AG09309 (cell line): ENCODE measurements at places on chromosomes 5 and 9.

GRCh38 chr5:766666-767431 is 17.7 kb downstream of the ZDHHC11B start:
- no peak for DNase-seq

DNA sequence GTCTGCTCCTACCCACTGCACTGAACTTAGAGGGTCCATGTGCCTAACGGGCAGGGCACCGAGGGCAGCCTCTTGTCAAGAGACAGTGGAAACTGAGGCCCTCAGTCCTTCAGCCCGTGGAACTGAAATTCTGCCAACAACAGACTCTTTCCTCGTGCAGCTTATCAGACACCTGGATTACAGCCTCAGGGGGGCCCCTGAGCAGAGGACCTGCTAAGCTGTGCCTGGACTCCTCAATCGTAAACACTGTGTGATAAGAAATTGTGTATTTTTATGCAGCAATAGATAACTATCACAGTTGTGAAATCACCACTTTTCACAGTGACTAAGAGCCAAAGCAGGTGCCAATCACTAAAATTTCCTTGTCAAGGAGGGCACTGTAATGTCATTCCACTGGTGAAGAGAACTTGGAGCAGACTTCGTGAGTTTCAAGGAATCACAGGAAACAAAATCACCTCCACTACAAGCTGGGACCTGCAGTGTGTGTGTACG is 33.4 kb upstream of the CTSV start:
- DNase-seq = no peak

GRCh38 chr5:160054831-160055230 is 45.9 kb downstream of the TTC1 start:
- no peak for DNase-seq

- DNase-seq = no peak
Measured at GRCh38 chr5:142952229-142952628, 182.1 kb downstream of the ARHGAP26 start.

DNA sequence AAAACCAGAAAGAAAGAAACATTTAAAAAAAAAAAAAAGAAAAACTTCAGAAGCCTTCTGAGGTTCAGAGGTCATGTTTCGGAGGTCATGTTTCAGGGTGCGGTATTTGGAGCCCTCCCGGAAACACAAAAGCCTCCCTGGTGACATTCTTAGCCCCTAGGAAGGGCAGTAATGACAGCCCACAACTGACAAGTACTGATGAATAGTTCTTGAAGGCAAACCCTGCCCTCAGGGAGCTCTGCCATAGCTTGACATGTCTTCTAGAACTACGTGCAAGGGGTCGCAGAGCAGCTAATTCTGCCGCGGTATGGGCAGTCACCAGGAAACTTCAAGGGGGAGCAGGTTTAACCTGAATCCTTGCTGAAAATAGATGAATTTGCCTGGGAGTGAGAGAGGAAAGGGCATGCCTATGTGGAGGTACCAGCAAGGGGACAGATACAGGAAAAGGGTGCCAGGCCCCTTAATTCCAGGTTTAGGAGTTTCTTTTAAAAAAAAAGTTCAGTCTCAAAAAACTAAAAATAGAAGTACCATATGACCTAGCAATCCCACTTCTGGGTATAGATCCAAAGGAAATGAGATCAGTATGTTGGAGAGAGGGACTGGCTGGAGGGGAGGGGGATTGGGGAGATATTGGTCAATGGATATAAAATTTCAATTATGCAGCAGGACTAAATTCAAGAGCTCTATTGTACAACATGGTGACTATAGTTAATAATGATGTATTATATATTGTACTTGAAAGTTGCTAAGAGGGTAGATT is 98.4 kb downstream of the C9orf152 start:
- no peak for DNase-seq

GRCh38 chr9:92619601-92620300 is 50.2 kb downstream of the IPPK start:
- DNase-seq = no peak
